ENCODE measurements at places on chromosomes 16 and 17. TPM values are rescaled to one million over a fixed set of nuclear protein-coding genes. Genes with fewer than 3 reads are reported as not detected.

The SOCS1 gene
- 1.5 TPM for total RNA-seq

The CEP131 gene
- total RNA-seq: 5.7 TPM

The KRTAP4-3 gene
- not detected for total RNA-seq

The CD300A gene
- 0.07 TPM for total RNA-seq

The MRPL58 gene
- total RNA-seq: 74.1 TPM

The ENPP7 gene
- total RNA-seq: not detected

The ASB16 gene
- total RNA-seq: 0.17 TPM

The ALG1 gene
- 38.3 TPM for total RNA-seq

The KRTAP4-1 gene
- total RNA-seq: 0.30 TPM

The LRRC36 gene
- not detected for total RNA-seq

The DPEP1 gene
- total RNA-seq: 1.3 TPM

The CFAP97D1 gene
- total RNA-seq: not detected

The CCDC40 gene
- total RNA-seq: 5.9 TPM

The TUBG1 gene
- 165 TPM for total RNA-seq

The ITGB4 gene
- total RNA-seq: 44.5 TPM

The SPATA32 gene
- 0.21 TPM for total RNA-seq

The ALDOC gene
- 2.3 TPM for total RNA-seq

The ASIC2 gene
- 2.4 TPM for total RNA-seq

The LPO gene
- total RNA-seq: not detected

The OR1E2 gene
- total RNA-seq: not detected

The CA4 gene
- total RNA-seq: not detected

The SULT1A4 gene
- total RNA-seq: 33.6 TPM

The TPSG1 gene
- 0.10 TPM for total RNA-seq

Measured in A549 treated with DMSO at 1 μM for 4 hours (cell line).